ENCODE measurements at places on chromosomes 4 and X. TPM values are rescaled to one million over a fixed set of nuclear protein-coding genes. Genes with fewer than 3 reads are reported as not detected.

The DMP1 gene
- not detected for total RNA-seq

DNA sequence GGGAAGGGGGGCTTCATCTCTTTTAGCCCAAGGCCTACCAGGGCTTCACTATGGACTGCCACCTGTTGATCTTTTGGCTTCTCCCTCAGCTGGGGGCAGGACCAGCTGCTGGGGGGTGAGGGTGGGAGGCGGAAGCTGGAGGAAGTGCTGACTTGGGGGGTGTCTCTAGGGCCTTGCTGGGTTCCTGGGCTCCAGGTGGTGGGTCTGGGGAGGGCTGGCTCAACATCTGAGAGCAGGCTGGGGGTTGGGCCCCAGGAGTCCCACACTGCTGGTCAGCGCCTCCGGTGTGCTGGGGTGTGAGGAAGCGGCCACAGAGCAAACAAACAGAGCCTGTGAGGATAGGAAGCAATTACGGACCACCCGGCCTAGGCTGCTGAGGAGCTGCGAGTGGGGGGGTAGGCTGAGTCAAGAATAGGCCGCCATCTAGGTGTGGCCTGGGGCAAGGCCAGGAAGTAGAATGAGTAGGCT, 85.7 kb downstream of the EFNB1 start:
- no peaks in the 10 kb centered on the region for H3K36me3 ChIP-seq
- H3K27me3 ChIP-seq: no peaks in the 10 kb centered on the region
- H3K4me3 ChIP-seq: no peak overlapping the region
- no peak for DNase-seq

- no peak overlapping the region for H3K4me3 ChIP-seq
- H3K4me1 ChIP-seq: no peaks in the 10 kb centered on the region
- no peaks in the 10 kb centered on the region for H3K36me3 ChIP-seq
- H3K27ac ChIP-seq: no peak overlapping the region
These were observed 99.1 kb upstream of the EDNRA start for GRCh38 chr4:147381749-147382148.

DNA sequence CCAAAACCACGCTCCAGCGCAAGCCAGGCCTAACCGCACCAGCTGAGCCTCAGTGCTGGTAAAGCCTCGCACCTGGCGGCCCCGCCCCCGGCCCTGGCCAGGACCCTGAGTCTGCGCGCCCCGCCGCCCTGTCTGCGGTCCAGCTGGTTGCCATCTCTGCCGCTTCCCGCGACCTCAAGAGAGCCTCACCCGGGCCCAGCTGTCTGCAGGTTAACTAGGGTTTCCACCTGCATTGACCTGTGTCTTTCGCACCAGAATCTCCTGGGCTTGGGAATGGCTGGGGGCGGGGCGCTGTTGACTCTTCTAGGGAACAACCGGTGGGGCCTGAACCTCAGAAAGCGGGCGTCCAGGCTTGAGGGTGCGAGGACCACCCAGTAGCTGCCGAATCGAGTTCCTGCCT, 207.7 kb upstream of the PRPS2 start:
- DNase-seq: no peak
- no peak overlapping the region for H3K27ac ChIP-seq
- no peak overlapping the region for H3K4me3 ChIP-seq
- no peaks in the 10 kb centered on the region for H3K27me3 ChIP-seq
- no peaks in the 10 kb centered on the region for H3K4me1 ChIP-seq

DNA sequence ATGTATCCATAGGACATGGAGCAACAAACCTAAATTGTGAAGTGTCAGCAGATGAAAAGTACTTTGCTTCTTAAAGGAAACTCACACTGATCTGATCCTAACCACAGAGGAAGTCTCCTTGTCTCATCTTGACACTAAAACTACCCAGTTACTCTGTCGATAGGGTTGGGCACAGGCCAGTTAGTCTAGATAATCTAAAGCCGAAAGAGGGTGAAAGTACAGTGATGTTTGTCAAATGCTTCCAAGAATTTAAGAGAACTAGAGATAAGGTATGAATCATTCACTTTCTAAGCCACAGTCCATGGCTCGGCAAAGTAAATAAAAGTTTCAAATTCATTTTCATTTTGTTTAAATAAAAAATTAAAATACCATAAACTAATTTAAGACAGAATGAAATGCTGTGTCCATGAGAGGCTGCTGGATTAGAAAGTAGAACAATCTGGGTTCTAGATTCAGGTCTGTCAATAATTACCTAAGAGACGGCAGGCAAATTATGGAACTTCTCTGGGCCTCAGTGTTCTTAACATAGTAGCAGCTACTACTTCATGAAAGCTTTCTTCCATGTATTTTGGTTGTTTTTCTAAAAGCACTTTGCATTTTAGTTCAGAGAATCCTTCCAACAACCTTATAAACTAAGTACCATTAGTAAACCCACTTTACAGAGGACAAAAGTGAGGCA, 176.7 kb downstream of the LDB2 start:
- H3K36me3 ChIP-seq: no peaks in the 10 kb centered on the region
- H3K27ac ChIP-seq: no peak overlapping the region
- H3K27me3 ChIP-seq: no peaks in the 10 kb centered on the region
- DNase-seq: no peak
- no peak overlapping the region for H3K4me3 ChIP-seq

DNA sequence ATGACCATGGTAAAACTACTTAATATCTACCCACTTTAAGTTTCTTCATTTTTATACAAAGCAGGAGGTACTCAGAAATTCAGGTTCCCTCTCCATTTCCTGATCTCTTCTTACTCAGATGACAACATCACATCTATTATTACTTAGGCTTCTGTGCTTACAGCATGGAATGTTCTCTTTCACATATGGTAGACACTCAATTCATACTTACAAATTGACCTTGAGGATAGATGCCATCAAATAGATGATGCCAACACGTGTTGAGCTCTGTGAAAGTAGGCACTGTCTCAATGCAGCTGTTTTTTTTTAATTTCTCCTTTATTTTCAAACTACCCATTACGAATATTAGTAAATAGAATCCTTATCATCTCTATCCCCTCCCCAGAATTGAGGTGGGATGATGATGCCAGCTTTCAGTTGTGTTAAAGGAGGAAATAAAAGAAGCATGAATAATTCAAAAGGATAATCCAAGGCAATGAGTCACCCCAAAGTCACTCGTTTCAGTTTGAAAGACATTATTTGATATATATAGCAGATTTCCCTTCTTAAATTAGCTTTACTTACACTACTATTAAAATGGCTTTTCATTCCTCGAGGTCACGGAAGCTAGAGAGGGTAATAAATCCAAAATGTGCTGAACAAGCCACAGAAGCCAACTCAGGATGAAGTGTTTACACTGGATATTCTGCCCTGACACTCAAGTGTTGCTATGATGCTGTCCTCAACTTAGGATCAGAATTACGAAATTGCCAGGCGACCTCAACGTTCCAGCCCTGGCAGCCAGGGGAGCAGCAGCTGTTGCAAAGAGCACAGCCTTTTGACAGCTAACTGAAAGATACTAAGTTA, 124.2 kb upstream of the EOLA2 start:
- no peak overlapping the region for H3K4me3 ChIP-seq
- no peaks in the 10 kb centered on the region for H3K36me3 ChIP-seq
- H3K27ac ChIP-seq: no peak overlapping the region
- no peaks in the 10 kb centered on the region for H3K4me1 ChIP-seq
- no peaks in the 10 kb centered on the region for H3K27me3 ChIP-seq

DNA sequence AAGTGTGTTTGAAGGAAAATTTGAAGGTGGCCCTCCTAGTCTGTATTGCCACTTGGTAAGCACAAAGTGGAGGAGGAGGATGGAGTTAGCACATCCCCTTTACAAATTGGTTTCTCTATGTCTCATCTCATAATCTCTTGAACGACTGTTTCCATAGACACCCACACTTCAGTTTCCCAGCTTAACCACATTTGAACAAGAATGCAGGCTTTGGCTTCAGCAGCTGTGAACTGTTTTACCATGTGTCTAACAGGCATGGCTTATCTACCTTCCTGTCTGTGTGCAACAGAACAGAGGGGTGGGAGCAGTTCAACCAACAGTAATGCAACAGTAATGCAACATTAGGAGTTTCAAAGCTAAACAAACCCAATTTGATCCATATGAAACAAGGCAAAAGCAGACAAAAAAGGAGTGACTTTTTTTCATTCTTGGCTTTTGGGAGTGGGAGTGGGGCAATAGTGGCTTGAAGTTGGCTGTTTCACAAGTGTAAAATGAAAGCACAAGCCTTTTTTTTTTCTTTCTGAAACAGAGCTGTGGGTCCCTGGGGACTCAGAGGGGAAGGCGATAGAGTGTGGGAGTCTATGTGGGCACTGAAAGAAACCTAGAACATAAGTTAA, 108.0 kb downstream of the ITM2A start:
- H3K27ac ChIP-seq: peak overlapping the region; percentile 84
- peak; percentile 83 for DNase-seq
- H3K27me3 ChIP-seq: no peaks in the 10 kb centered on the region
- no peaks in the 10 kb centered on the region for H3K36me3 ChIP-seq
- peaks cover 11% of the 10 kb centered on the region for H3K4me1 ChIP-seq

The RBM46 gene
- not detected for total RNA-seq

GRCh38 chr4:149889991-149890390, 74.3 kb upstream of the IQCM start:
- no peaks in the 10 kb centered on the region for H3K27me3 ChIP-seq
- DNase-seq: no peak
- no peak overlapping the region for H3K4me3 ChIP-seq
- H3K27ac ChIP-seq: no peak overlapping the region

- no peak overlapping the region for H3K4me3 ChIP-seq
- DNase-seq: no peak
- H3K4me1 ChIP-seq: no peaks in the 10 kb centered on the region
- H3K27ac ChIP-seq: no peak overlapping the region
These were observed 10.9 kb downstream of the MFAP3L start for GRCh38 chr4:170015285-170015684.

GRCh38 chr4:118911238-118911703, 22.6 kb downstream of the SYNPO2 start:
- H3K27ac ChIP-seq: no peak overlapping the region
- H3K4me3 ChIP-seq: no peak overlapping the region
- no peaks in the 10 kb centered on the region for H3K36me3 ChIP-seq
- H3K4me1 ChIP-seq: no peaks in the 10 kb centered on the region

DNA sequence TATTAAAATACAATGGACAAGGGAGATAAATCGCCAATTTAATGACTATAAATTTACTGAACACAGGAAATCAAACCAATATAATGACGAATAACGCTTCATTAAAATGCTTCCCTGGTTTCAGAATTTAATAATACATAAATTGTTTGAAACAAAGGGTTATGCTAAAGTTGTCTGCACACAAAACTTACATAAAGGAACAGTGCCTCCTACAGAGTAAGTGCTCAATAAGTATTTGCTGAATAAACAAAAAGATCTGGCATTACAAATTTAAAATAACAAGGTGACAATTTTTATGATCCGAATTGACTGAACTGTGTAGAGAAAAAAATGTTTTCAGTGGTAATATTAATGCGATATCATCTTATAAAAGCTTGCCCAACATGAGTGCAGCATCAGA, 69.6 kb downstream of the NOCT start:
- no peak overlapping the region for H3K4me3 ChIP-seq
- peaks cover 5% of the 10 kb centered on the region for H3K4me1 ChIP-seq
- no peaks in the 10 kb centered on the region for H3K36me3 ChIP-seq
- H3K27me3 ChIP-seq: no peaks in the 10 kb centered on the region
- DNase-seq: peak; percentile 53
- no peak overlapping the region for H3K27ac ChIP-seq

GRCh38 chrX:17040711-17041110, 94.3 kb downstream of the REPS2 start:
- H3K36me3 ChIP-seq: no peaks in the 10 kb centered on the region
- no peaks in the 10 kb centered on the region for H3K27me3 ChIP-seq
- no peak overlapping the region for H3K27ac ChIP-seq
- no peaks in the 10 kb centered on the region for H3K4me1 ChIP-seq
- no peak overlapping the region for H3K4me3 ChIP-seq
- no peak for DNase-seq

- no peak overlapping the region for H3K27ac ChIP-seq
- H3K4me1 ChIP-seq: peaks cover 52% of the 10 kb centered on the region
- H3K27me3 ChIP-seq: no peaks in the 10 kb centered on the region
- H3K4me3 ChIP-seq: no peak overlapping the region
These were observed 4.8 kb downstream of the MYL5 start for GRCh38 chr4:679104-679481.

The PSAPL1 gene
- total RNA-seq: not detected

DNA sequence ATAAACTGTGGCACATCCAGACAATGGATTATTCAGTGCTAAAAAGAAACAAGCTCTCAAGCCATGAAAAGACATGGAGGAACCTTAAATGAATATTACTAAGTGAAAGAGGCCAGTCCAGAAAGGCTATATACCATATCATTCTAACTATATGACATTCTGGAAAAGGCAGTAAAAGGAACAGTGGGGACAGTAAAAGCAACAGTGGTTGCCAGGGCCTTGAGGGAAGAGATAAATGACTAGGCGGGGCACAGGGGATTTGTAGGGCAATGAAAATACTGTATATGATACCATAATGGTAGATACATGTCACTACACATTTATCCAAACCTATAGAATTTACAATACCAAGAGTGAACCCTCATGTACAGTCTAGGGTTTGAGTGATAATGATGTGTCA, 115.3 kb downstream of the ATP8A1 start:
- H3K4me3 ChIP-seq: no peak overlapping the region
- H3K4me1 ChIP-seq: no peaks in the 10 kb centered on the region
- peaks cover 21% of the 10 kb centered on the region for H3K36me3 ChIP-seq

- H3K36me3 ChIP-seq: no peaks in the 10 kb centered on the region
- H3K27me3 ChIP-seq: no peaks in the 10 kb centered on the region
- no peaks in the 10 kb centered on the region for H3K4me1 ChIP-seq
- no peak overlapping the region for H3K27ac ChIP-seq
- no peak for DNase-seq
These were observed 905 bp upstream of the GALNTL6 start for GRCh38 chr4:171812333-171812664.

- no peaks in the 10 kb centered on the region for H3K4me1 ChIP-seq
- no peak overlapping the region for H3K4me3 ChIP-seq
- no peaks in the 10 kb centered on the region for H3K36me3 ChIP-seq
These were observed 7.2 kb downstream of the PRKG2 start for GRCh38 chr4:81207828-81208227.

DNA sequence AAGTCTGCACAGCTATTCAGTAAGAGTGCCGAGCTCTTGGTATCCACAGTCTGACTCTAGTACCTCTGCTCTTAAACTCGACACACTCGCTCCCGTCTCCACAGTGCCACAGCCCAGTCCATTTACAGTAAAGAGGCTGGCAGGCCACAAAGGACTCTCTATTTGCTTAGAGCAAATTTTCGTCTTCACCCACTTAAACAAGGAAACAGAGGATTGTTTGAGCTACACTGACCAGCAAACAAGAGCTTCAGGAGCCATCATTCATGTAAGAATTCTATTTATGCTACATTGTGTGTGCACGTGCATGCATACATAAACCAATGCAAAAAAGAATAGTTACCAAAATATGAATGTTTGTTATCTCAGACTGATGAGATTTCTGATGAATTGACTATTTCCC, 290.2 kb downstream of the USP46 start:
- H3K4me1 ChIP-seq: no peaks in the 10 kb centered on the region
- no peaks in the 10 kb centered on the region for H3K27me3 ChIP-seq
- no peaks in the 10 kb centered on the region for H3K36me3 ChIP-seq
- no peak for DNase-seq
- no peak overlapping the region for H3K4me3 ChIP-seq

GRCh38 chr4:158202481-158202880, 7.8 kb upstream of the TMEM144 start:
- no peak for DNase-seq
- H3K27ac ChIP-seq: no peak overlapping the region
- no peaks in the 10 kb centered on the region for H3K4me1 ChIP-seq
- H3K4me3 ChIP-seq: no peak overlapping the region
- H3K27me3 ChIP-seq: no peaks in the 10 kb centered on the region

GRCh38 chr4:4492161-4492847, 49.5 kb downstream of the STX18 start:
- H3K4me1 ChIP-seq: no peaks in the 10 kb centered on the region
- DNase-seq: no peak
- no peaks in the 10 kb centered on the region for H3K27me3 ChIP-seq
- H3K4me3 ChIP-seq: no peak overlapping the region

GRCh38 chr4:149264093-149264733, 551.4 kb downstream of the IQCM start:
- H3K36me3 ChIP-seq: no peaks in the 10 kb centered on the region
- DNase-seq: peak; percentile 34
- no peak overlapping the region for H3K27ac ChIP-seq

The CSAG2 gene
- total RNA-seq: not detected

All from natural killer cell (primary cell).